ENCODE measurements at places on chromosomes 5 and 9.

DNA sequence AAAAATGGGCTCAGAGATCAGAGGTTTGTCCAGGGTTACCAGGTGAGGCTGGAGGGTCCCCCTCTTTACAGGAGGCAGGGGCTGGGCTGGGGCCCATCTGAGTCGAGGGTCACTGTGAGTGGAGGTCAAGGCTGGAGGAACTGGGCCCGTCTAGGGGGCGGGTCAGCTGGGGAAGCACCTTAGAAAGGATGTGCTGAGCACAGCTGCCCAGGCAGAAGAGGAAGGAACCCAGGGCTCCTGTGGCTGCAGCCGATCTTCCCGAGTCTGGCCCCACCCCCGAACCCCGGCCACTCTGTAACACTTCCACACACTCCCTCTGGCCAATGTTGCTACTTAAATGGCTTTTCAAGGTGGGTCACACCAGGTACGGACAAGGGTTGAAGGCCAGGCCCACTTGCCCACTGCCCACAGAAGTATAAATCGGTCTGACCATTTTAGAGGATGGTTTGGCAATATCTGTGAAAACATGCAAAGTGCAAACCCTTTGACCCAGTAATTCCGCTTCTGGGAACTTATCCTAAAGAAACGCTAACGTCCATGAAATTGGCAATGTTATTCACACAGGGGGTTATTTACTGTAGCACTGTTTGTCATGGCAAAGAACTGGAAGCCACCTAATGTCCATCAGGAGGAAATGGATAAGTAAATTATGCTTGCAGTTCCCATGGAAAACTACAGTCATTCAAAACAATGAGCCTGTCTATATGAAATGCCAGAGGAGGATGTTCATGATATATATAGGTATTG lies 30.5 kb upstream of the EEIG1 start:
- no peak for DNase-seq

GRCh38 chr9:80843028-80843427 lies 846.3 kb downstream of the TLE1 start:
- no peak for DNase-seq

- no peak for DNase-seq
These were observed 15.7 kb downstream of the LPCAT1 start for GRCh38 chr5:1507961-1508658.

- DNase-seq = no peak
These were observed 6.9 kb downstream of the NEURL1B start for GRCh38 chr5:172648013-172648381.

- DNase-seq = no peak
These were observed 233.2 kb downstream of the SPATA31A1 start for GRCh38 chr9:39588500-39589137.

DNA sequence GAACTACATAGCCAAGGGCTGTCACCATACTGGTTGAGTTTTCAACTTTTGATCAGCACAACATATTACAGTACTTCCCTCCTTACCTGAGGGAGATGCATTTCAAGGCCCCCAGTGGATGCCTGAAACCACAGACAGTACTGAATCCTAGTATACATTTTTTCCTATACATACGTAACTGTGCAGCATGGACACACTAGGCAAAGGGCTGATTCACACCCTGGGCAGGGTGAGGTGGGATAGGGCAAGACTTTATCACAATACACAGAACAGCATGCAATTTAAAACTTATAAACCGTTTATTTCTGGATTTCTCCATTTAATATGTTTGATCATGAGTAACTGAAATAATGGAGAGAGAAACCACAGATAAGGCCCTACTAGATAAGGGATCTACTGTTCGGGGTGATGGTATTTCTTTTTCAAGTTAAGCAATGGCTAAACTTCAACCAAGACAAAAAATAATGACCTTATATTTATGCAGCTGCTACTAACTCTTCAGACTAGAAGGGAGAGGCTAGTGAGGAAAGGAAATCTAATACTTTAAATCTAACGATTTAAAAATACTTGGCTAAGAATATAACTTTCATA lies 186.9 kb upstream of the GNA14 start:
- DNase-seq = no peak

GRCh38 chr5:112418659-112419163 lies 366 bp downstream of the EPB41L4A start:
- no peak for DNase-seq

- DNase-seq = no peak
These were observed 49.1 kb downstream of the ARHGAP26 start for GRCh38 chr5:142819292-142819691.

DNA sequence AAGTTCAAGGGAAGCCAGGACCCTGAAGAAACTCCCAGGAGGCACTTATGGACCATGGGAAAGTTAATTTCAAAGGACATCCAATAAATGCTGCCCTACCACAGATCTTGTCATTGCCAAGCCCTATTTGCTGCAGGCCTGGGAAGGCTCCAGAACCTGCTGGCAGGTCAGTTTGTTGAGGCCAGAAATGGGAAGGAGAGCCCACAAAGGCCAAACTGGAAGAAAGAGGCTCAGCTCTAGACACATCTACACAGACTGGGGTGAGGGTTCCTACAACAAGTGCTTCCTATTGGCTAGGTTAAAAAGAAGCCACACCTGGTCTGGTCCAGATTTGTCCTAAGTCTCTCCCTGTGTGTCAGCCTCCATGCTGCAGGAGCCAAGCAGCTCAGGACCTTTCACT lies 94.4 kb downstream of the SIL1 start:
- DNase-seq = no peak

- DNase-seq = peak; percentile 28
These were observed at the start of gene PHF24 for GRCh38 chr9:34957492-34958410. Gene PHF24 (plus strand): TSS chr9:34958285. CDS start chr9:34971299, 13,014 bp downstream.

- no peak for DNase-seq
These were observed 389.1 kb upstream of the ST8SIA4 start for GRCh38 chr5:101292199-101292598.

- no peak for DNase-seq
These were observed 165.3 kb downstream of the TAF11L14 start for GRCh38 chr5:17799521-17799920.

GRCh38 chr5:18113721-18114120 lies 479.5 kb downstream of the TAF11L14 start:
- DNase-seq = peak; percentile 32

DNA sequence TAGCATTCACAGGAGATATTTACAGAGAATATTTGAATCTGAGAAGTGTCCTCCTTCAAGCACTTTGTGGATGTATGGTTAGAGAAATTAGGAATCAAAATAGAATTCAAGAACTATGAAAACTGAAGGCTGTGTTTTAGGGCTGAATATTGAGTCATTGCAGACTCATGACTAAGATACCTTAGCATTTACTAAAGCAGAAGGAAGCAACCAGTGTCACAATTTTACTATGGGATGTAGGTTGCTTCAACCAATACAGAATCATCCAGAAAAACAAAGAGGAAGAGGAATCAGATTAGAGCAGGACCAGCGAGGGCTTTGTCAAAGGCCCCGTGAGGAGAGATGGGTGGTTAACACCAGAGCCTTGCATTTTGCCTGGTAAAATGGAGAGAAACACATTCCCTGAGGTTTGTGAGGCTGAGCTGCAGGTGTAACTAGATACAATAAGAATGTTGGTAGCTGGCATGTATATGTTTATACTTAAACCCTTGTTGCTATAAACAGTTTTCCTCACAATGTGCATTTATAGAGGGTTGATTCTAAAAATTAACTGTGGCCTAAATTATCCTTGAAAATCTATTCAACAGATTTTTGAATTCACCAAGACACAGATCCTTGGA lies 518.1 kb downstream of the AGTPBP1 start:
- no peak for DNase-seq

DNA sequence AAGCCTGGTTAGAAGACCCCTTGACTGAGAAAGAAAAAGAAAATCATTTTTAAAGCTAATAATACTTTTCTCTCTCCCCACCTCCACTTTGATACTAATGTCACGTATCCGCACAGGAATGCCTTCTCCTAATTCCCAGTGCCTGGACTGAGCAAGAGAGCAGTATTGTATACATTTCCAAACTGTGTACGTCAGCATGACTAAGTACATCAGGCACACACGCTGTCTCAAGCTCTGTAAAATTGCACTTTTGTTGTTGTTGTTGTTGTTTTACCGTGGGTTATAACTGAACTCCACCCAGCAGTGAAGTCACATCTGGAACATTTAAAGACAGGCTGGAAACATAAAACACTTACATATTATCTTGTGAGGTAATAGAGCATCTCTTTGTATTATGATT lies 407.6 kb downstream of the DNAH5 start:
- DNase-seq = no peak

All from NCI-H524 (cell line).